ENCODE measurements at places on chromosomes 6 and 20. TPM values are rescaled to one million over a fixed set of nuclear protein-coding genes. Genes with fewer than 3 reads are reported as not detected.

HTR1E gene
- total RNA-seq = not detected

ADGB gene
- total RNA-seq = not detected

MICB gene
- total RNA-seq = 3.6 TPM

PSORS1C1 gene
- 0.54 TPM for total RNA-seq

TSHZ2 gene
- total RNA-seq = 2.3 TPM

SLC4A11 gene
- total RNA-seq = 30.6 TPM

LPA gene
- not detected for total RNA-seq

STMND1 gene
- not detected for total RNA-seq

OR2H1 gene
- total RNA-seq = not detected

ENPP5 gene
- total RNA-seq = 4.8 TPM

BCL2L1 gene
- total RNA-seq = 52.9 TPM

PI3 gene
- total RNA-seq = not detected

CRISP3 gene
- total RNA-seq = 0.80 TPM

ACSS2 gene
- 53.2 TPM for total RNA-seq

PPP1R14C gene
- total RNA-seq = 2.5 TPM

CD24 gene
- total RNA-seq = 796 TPM

DNA sequence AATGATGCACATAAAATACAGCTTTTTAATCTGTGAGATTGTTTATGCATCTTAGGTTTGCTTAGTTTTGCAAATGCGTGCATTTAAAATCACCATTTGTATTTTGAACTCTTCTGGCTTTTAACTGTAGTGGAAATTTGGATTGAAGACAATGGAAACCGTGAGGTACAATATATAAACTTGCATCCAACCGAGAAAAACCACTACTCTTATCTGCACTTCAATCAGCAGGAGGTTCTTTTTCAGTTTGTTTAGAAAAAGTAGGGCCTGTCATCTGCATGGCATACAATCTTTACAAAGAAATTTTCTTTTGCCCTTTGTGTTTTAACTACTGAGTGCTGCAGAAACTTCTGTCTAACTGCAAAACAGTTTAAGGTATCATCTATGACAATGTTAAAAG is 132.8 kb downstream of the LAMA2 start:
- H3K27me3 ChIP-seq = peaks cover 2% of the 10 kb centered on the region
- H3K4me3 ChIP-seq = no peak overlapping the region
- H3K4me1 ChIP-seq = no peaks in the 10 kb centered on the region
- no peak overlapping the region for H3K27ac ChIP-seq
- H3K36me3 ChIP-seq = no peaks in the 10 kb centered on the region

- no peak within 1 kb of the TSS for H3K27ac ChIP-seq
- H3K4me1 ChIP-seq = peaks cover 9% of the 10 kb centered on the region
- peaks cover 3% of the 10 kb centered on the region for H3K27me3 ChIP-seq
- H3K4me3 ChIP-seq = peak within 1 kb of the TSS; percentile 76
- DNase-seq = peak; percentile 78
Observed at GRCh38 chr6:86937219-86938079, at the start of gene HTR1E. HTR1E (plus strand) TSS chr6:86937528; CDS start chr6:87015335, 77,807 bp downstream.

DNA sequence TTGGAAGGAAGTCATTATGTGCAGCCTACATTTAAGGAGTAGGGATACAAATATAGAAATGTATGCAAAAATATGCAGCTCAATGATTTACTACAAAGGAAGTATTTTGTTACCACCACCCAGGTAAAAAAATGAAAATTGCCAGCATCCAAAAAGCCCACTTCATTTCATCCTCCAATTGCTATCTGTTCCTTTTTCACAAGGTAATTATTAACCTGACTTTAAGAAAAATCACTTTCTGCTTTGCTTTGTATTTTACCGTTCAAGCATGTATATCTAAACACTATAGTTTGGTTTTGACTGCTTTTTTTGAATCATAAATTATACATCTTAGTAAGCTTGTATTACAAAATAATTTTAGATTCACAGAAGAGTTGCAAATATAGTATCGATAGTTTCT is 768.5 kb upstream of the GJE1 start:
- H3K4me1 ChIP-seq = no peaks in the 10 kb centered on the region
- H3K27me3 ChIP-seq = no peaks in the 10 kb centered on the region
- no peaks in the 10 kb centered on the region for H3K36me3 ChIP-seq
- no peak overlapping the region for H3K27ac ChIP-seq
- no peak for DNase-seq

DNA sequence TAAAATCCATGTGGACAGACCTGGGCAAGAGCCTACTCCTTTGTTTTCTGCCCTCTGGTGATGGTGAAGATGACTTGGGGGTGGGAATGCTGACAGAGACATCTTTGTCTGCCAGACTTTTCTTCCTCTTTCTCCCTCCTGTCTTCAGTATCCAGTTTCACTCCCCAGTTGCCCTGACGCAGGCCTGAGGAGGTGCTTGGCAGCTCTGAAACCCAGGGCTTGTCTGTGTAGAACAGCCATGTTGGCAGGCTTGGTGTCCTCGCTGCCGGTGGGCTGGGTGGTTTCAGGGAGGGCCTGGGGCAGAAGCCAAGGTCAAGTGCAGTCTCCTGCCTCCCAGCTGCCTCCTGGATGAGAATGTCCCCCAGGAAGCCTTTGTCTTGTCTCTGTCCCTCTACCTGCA is 22.5 kb downstream of the CCDC167 start:
- peaks cover 38% of the 10 kb centered on the region for H3K36me3 ChIP-seq
- no peak for DNase-seq
- H3K4me1 ChIP-seq = peaks cover 13% of the 10 kb centered on the region
- no peak overlapping the region for H3K27ac ChIP-seq
- no peak overlapping the region for H3K4me3 ChIP-seq

GRCh38 chr6:140548366-140548765 is 1173.9 kb upstream of the CITED2 start:
- no peaks in the 10 kb centered on the region for H3K36me3 ChIP-seq
- no peak overlapping the region for H3K27ac ChIP-seq
- H3K4me1 ChIP-seq = no peaks in the 10 kb centered on the region
- H3K4me3 ChIP-seq = no peak overlapping the region
- H3K27me3 ChIP-seq = no peaks in the 10 kb centered on the region
- no peak for DNase-seq

- no peak overlapping the region for H3K4me3 ChIP-seq
- no peaks in the 10 kb centered on the region for H3K4me1 ChIP-seq
- H3K27me3 ChIP-seq = no peaks in the 10 kb centered on the region
- H3K27ac ChIP-seq = no peak overlapping the region
- H3K36me3 ChIP-seq = no peaks in the 10 kb centered on the region
Observed at GRCh38 chr20:8260837-8261251, 128.8 kb downstream of the PLCB1 start.

DNA sequence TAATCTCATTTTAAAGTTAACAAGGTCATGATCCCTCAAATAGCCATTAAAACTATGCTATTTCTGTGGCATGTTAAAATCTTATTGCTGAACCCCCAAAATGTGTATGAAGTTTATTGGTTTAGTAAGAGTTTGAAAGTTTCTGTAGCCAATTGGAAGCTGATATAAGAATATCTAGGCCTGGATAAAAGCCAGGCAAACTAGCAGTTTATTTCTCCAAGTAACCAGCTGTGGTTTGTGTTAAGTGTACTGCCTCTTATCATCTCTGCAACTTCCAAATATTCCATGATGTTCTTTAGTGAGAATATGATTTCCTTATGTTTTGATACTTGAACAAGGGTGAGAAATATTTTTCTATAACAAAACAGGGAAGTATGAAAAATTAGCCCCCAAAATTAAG is 76.7 kb downstream of the PRSS35 start:
- no peaks in the 10 kb centered on the region for H3K4me1 ChIP-seq
- H3K4me3 ChIP-seq = no peak overlapping the region
- no peak overlapping the region for H3K27ac ChIP-seq
- no peaks in the 10 kb centered on the region for H3K36me3 ChIP-seq
- DNase-seq = no peak
- H3K27me3 ChIP-seq = no peaks in the 10 kb centered on the region

- H3K27ac ChIP-seq = no peak overlapping the region
- H3K4me3 ChIP-seq = no peak overlapping the region
- H3K4me1 ChIP-seq = peaks cover 6% of the 10 kb centered on the region
- no peaks in the 10 kb centered on the region for H3K27me3 ChIP-seq
- no peaks in the 10 kb centered on the region for H3K36me3 ChIP-seq
Observed at GRCh38 chr6:53934023-53934422, 139.2 kb downstream of the LRRC1 start.

DNA sequence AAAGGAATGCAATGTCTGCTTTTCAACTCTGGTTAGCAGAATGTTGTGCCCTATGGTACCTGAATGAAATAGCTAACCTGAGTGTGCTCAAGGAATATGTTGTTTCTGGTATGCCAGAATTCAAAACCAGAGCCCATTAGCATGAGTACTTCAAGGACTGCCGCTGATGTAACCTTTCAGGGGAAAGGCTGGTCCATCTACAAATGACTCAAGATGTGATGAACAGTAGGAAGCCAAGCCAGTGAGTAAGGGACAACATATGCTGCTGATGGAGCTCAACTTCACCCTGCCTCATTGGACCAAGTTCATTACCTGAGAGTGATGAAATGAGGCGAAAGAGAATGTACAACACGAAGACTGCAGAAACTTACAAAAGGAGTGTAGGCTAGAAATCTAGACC is 95.7 kb upstream of the BMP2 start:
- H3K4me1 ChIP-seq = no peaks in the 10 kb centered on the region
- DNase-seq = no peak
- peaks cover 2% of the 10 kb centered on the region for H3K27me3 ChIP-seq

DNA sequence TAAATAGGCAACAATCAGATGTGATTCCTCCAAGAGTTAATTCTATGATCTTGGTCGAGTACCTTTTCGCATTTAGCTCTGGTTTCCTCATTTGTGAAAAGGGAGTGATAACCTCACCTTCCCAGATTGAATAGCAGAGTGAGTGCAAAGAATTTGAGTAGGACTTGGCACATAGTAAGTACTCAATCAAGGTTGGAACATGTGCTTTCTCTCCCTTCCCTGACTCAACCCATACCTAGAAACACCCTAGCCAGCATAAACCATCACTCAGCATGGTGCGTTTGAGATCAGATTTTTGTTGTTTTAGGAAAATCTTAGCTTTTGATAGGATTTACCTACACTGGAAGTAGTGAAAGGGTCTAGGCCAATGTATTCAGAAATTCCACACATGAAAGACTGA is 333.4 kb upstream of the NT5E start:
- no peak for DNase-seq
- H3K27me3 ChIP-seq = no peaks in the 10 kb centered on the region
- no peaks in the 10 kb centered on the region for H3K4me1 ChIP-seq
- no peak overlapping the region for H3K27ac ChIP-seq
- H3K4me3 ChIP-seq = no peak overlapping the region

DNA sequence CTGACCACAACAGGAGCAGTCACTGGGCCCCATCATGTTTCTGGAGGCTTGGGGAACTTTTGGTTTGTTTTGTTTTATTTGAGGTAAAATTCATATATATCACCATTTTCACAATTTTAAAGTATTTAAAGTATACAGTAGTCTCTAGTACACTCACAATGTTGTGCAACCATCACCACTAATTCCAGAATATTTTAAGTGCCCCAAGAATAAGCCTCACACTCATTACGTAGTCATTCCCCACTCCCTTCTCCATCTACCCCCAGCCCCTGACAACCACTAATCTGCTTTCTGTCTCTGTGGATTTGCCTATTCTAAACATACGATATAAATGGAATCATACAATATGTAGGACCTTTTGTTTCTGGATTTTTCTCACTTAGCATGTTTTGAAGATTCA is 29.0 kb downstream of the RTN4IP1 start:
- no peak for DNase-seq
- no peaks in the 10 kb centered on the region for H3K36me3 ChIP-seq

DNA sequence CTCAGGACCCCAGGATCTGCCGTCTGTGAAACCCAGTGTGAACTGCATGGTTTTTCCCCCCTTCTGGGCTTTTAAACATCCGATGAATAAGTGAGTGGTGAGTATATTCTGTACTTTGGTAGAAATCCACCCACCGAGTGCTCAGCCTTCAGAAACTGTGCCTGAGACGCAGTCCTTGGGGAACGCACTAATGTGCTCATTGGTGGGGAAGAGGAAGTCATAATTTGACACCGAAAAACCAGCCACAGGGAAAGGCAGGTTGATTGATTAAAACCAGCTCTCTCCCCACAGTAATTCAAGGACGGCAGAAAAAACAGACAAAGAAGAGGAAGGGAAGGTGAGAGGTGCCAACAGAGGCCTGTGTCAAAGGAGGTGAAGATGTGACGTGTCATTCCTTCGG is 21.7 kb downstream of the EDN3 start:
- H3K27ac ChIP-seq = peak overlapping the region; percentile 17
- no peak overlapping the region for H3K4me3 ChIP-seq
- peaks cover 6% of the 10 kb centered on the region for H3K4me1 ChIP-seq

- H3K27ac ChIP-seq = peak overlapping the region; percentile 76
- peaks cover 13% of the 10 kb centered on the region for H3K4me1 ChIP-seq
Observed at GRCh38 chr6:106997392-106998158, 23.0 kb upstream of the CD24 start.

GRCh38 chr6:37624121-37624520 is 73.6 kb downstream of the MDGA1 start:
- H3K27ac ChIP-seq = no peak overlapping the region
- no peak for DNase-seq
- peaks cover 8% of the 10 kb centered on the region for H3K27me3 ChIP-seq
- no peak overlapping the region for H3K4me3 ChIP-seq
- H3K4me1 ChIP-seq = no peaks in the 10 kb centered on the region

- peak overlapping the region; percentile 1 for H3K27ac ChIP-seq
- H3K36me3 ChIP-seq = peaks cover 4% of the 10 kb centered on the region
- peak; percentile 50 for DNase-seq
- no peak overlapping the region for H3K4me3 ChIP-seq
- no peaks in the 10 kb centered on the region for H3K27me3 ChIP-seq
Observed at GRCh38 chr6:36615018-36615761, 21.0 kb downstream of the SRSF3 start.

DNA sequence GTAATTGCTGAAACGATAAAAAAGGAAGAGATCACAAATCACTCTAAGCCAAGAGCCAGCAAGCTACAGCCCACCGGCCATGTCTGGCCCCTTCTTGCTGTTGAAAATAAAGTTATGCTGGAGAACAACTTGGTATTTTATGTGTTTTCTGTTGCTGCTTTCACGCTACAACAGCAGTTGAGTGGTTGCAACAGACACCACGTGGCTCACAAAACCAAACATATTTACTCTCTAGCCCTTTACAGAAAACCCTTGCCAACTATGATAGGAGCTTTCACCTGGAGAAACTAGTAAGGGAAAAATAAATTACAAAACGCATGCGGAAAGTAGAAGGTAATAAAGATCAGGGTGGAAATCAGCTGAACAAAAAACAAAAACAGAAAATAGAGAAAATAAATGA is 41.1 kb upstream of the SLCO4A1 start:
- no peak overlapping the region for H3K4me3 ChIP-seq
- H3K4me1 ChIP-seq = peaks cover under 1% of the 10 kb centered on the region
- no peak for DNase-seq
- no peak overlapping the region for H3K27ac ChIP-seq

DNA sequence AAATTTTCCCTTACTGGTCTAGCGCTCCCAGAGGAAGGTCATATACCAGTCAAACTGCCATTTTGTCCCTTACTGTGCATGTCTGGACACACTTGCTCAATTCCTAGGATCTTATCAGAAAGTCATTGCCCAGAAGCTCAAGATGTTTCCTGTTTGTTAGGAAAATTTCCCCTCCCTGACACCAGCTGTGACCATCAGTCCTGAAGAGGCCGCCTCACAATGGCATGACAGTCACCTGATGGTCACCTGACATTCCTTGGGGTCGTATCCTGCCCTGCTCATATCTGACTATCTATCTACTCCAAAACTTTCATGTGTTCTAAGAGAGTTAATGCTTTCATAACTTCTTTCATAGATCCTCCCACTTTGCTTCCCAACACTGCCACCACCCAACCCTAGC is 219.9 kb downstream of the OTOR start:
- H3K27me3 ChIP-seq = no peaks in the 10 kb centered on the region
- DNase-seq = no peak
- H3K27ac ChIP-seq = peak overlapping the region; percentile 58

GRCh38 chr20:39886650-39887190 is 802.3 kb downstream of the MAFB start:
- no peak overlapping the region for H3K27ac ChIP-seq
- no peaks in the 10 kb centered on the region for H3K4me1 ChIP-seq
- no peaks in the 10 kb centered on the region for H3K36me3 ChIP-seq
- no peak for DNase-seq
- H3K27me3 ChIP-seq = no peaks in the 10 kb centered on the region
- H3K4me3 ChIP-seq = no peak overlapping the region

Measured in endothelial cell (in vitro differentiated cells).